Transverse colon (tissue), 4 donors: ENCODE measurements at places on chromosomes 3 and 15. TPM values are rescaled to one million over a fixed set of nuclear protein-coding genes. Genes with fewer than 3 reads are reported as not detected.

DNA sequence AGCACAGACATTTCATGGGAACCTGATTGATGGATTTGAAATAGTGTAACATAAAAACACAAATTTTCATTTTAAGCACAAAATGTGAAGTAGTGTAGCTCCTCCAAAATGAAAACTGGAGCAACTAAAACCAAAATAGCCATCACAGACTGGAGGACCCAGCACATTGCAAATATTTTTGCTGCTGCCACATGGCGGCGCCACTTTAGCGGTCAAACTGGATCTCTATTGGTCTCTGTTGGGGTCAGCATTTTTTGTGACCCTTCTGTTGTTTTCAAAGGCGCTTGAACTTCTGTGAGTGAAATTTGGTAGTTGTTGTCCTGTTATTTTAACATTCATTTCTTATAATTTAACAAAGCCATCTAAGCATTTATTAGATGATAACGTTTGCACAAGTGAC is 259.9 kb downstream of the IL20RB start:
- no peak overlapping the region for H3K27ac ChIP-seq
- no peaks in the 10 kb centered on the region for H3K4me1 ChIP-seq
- no peaks in the 10 kb centered on the region for H3K36me3 ChIP-seq
- no peak for DNase-seq
- no peaks in the 10 kb centered on the region for H3K27me3 ChIP-seq
- H3K4me3 ChIP-seq = no peak overlapping the region

The OIP5 gene
- 1.1 TPM for total RNA-seq

The ZNF860 gene
- total RNA-seq = 1.6 TPM

The HAUS2 gene
- 13.3 TPM for total RNA-seq

DNA sequence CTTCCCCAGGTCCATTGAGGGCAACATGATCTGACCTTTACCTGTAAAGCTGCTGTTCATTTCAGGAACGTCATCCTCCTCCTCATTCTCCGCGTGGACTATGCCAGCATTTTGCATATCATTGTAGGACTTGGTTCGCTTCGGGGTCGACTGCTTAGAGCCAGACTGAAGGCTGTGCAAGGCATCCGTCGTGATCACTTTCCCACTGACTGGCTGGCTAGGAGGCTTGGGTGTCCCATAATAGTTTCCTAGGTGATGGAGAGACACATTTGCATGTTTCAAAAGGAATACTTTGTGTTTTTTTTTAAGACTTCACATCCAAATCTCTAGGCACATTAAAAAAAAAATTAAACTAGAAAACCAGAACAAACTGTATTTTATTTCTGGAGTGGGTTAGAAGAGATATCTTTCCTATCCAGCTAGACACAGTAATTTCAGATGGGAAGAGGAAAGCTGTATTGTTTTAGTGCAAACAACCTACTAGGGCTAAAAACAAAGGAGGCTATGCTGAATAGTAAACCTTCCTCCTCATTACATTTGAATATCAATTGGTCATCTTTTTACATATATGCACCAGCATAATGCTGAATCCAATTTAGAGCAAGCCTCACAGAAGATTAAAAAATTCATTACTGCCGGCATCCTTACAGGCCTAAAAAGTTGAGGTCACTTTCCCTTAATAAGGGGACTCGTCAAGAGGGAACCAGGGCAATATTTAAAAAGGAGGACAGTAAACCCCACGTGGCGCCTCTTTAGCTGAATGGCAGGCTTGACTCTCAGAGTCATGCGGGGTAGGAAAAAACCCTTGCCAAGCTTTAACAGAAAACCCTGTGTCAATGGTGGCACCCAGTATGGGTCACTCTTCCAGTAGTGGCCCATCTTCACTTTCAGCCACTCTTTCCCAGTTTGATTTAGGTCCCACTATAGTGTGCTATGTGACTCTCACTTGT is 559.9 kb downstream of the MAGI1 start:
- no peaks in the 10 kb centered on the region for H3K27me3 ChIP-seq
- no peak overlapping the region for H3K27ac ChIP-seq
- H3K36me3 ChIP-seq = no peaks in the 10 kb centered on the region

The GOLGA8O gene
- total RNA-seq = 10.9 TPM

DNA sequence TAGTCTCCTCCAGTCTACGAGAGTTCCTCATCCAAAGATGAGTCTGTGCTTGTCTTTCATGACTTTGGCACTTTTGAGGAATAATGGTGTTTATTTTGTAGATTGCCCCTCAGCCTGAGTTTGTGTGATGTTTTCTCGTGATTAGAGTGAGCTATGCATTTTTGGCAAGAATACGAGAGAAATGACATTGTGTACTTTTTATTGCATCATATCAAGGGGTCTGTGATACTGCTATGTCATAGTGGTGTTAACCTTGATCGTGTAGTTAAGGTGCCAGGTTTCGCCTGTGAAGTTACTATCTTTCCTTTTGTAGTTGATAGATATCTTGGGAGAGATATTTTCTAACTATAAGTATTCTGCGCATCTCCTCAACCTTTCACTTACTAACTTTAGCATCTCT is 18.9 kb downstream of the RSRC1 start:
- no peaks in the 10 kb centered on the region for H3K27me3 ChIP-seq
- H3K4me3 ChIP-seq = no peak overlapping the region
- peaks cover 35% of the 10 kb centered on the region for H3K36me3 ChIP-seq
- no peaks in the 10 kb centered on the region for H3K4me1 ChIP-seq
- H3K27ac ChIP-seq = no peak overlapping the region

GRCh38 chr3:6551165-6551564 is 309.8 kb upstream of the GRM7 start:
- no peaks in the 10 kb centered on the region for H3K27me3 ChIP-seq
- H3K27ac ChIP-seq = no peak overlapping the region
- H3K4me1 ChIP-seq = no peaks in the 10 kb centered on the region

DNA sequence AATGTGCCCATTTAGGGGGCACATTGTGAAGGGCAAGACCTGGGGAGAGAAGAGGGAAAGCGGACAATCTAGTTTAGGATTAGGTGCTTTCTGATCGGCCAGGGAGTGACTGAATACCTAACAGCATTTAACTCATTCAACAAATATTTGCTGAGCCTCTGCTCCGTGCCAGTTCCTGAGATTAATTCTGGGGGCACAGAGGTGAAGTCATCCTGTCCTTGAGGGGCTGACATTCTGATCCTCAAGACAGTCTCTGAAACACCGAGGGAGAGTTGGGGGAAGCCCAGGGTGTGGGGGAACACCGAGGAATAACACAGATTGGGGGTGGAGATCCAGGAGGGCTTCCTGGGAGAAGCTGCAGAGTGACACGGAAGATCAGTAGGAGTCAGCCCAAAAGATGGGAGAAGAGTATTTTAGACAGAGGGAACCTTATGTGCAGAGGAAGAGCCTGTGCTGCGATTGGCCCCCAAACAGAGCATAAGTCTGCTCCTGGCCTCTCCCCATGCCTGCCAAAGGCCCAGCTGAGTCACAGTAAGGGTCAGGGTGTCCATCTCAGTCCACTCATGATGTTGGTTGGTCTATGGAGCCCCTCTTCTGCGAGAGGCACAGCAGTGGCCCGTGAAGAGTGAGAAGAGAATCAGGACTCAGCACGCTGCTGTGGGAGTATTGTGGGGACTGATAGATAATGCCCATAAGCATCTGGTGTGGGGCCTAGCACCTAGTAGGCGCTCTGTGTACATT is 60.2 kb downstream of the AMOTL2 start:
- H3K27me3 ChIP-seq = no peaks in the 10 kb centered on the region
- H3K36me3 ChIP-seq = no peaks in the 10 kb centered on the region
- H3K4me3 ChIP-seq = peak overlapping the region; percentile 52
- peaks cover 42% of the 10 kb centered on the region for H3K4me1 ChIP-seq
- H3K27ac ChIP-seq = peak overlapping the region; percentile 79

The HOMER2 gene
- 25.1 TPM for total RNA-seq

- H3K27me3 ChIP-seq = peaks cover 13% of the 10 kb centered on the region
- no peak overlapping the region for H3K4me3 ChIP-seq
- DNase-seq = no peak
- H3K27ac ChIP-seq = no peak overlapping the region
Observed at GRCh38 chr15:91258415-91258759, 158.3 kb downstream of the SV2B start.

The U2SURP gene
- total RNA-seq = 63.8 TPM

The XCR1 gene
- not detected for total RNA-seq

DNA sequence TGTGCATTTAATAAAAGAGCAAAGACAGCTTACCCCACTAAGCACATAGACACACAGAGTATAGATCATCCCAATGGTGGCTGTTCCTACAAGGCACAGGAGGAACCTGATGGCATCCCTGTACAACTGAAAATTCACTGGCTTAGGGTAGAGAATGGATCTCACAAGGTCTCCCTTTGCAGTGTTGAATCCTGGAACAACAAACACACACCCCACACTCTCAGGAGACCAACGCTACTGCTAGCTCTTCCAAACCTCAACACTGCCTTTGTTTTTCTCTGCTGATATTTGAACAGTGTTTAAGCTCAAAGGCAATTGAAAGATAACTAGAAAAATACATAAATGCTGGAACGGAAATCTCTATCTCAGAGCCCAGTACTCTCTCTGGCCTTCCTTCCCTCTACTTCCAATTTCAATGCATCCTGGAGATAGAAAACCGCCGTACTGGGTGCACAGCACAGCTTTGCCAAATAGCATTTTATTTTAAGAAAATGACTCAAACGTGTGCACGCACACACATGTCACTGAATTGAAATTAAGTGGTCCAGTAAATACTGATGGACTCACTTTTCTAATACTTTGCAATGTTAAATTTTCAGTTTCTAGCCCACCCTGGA is 87.5 kb upstream of the ATP13A5 start:
- no peaks in the 10 kb centered on the region for H3K4me1 ChIP-seq
- H3K36me3 ChIP-seq = no peaks in the 10 kb centered on the region
- H3K27ac ChIP-seq = peak overlapping the region; percentile 28
- no peak overlapping the region for H3K4me3 ChIP-seq
- DNase-seq = no peak
- H3K27me3 ChIP-seq = no peaks in the 10 kb centered on the region

GRCh38 chr15:57358571-57358970 is 17.7 kb upstream of the CGNL1 start:
- no peak overlapping the region for H3K4me3 ChIP-seq
- H3K27ac ChIP-seq = no peak overlapping the region

GRCh38 chr3:172716476-172716875 is 5.6 kb upstream of the NCEH1 start:
- H3K4me3 ChIP-seq = no peak overlapping the region
- H3K4me1 ChIP-seq = no peaks in the 10 kb centered on the region
- no peak for DNase-seq
- H3K36me3 ChIP-seq = no peaks in the 10 kb centered on the region

GRCh38 chr3:67614195-67614594 is 40.2 kb downstream of the SUCLG2 start:
- no peaks in the 10 kb centered on the region for H3K36me3 ChIP-seq
- H3K27me3 ChIP-seq = no peaks in the 10 kb centered on the region
- DNase-seq = no peak
- no peaks in the 10 kb centered on the region for H3K4me1 ChIP-seq
- H3K27ac ChIP-seq = no peak overlapping the region

The ZPLD1 gene
- not detected for total RNA-seq

DNA sequence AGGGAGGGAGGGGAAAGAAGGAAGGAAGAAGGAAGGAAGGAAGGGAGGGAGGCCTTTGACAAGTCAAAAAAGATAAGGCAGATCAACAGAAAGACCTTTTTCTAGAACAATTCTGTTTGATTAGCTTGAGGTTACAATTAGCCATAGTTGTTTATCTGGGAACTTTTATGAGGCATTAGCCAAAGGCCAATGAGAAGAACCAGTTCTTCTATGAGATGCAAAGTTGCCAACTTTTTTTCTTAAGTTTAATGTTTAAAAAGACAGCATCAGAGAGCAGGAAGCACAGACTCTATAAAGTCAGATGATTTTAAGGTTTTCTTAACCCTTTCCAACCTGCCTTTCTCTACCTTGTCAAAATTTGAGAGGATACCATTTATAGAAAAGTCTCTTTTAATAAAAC is 301.3 kb upstream of the NR2F2 start:
- H3K4me3 ChIP-seq = no peak overlapping the region
- H3K4me1 ChIP-seq = no peaks in the 10 kb centered on the region
- H3K27ac ChIP-seq = no peak overlapping the region
- DNase-seq = no peak
- H3K36me3 ChIP-seq = no peaks in the 10 kb centered on the region
- H3K27me3 ChIP-seq = no peaks in the 10 kb centered on the region
